ENCODE measurements at places on chromosomes 3 and 15. TPM values are rescaled to one million over a fixed set of nuclear protein-coding genes. Genes with fewer than 3 reads are reported as not detected.

DNA sequence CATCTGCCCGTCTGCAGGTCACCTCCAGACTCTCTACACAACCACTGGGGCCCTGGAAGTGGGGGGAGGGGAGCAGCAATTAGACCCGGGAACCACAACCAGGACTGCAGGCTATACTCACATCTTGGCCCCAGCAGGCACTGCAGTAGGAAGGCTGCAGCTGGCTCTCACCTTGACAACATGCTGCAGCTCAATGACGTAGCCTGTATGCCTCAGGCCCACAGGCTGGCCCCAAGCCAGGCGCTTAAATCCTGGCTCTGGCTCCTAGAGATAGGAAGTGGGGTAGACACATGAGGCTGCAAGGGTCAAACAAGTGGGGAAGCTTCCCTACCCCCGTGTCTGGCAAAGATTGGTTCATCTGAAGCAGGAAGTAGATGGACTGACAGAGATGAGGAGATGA is 4.6 kb upstream of the QRICH1 start:
- peaks cover 14% of the 10 kb centered on the region for H3K4me1 ChIP-seq
- no peaks in the 10 kb centered on the region for H3K27me3 ChIP-seq
- H3K36me3 ChIP-seq: no peaks in the 10 kb centered on the region

Gene TMEM207
- not detected for total RNA-seq

GRCh38 chr15:70479785-70480184 is 283.6 kb downstream of the UACA start:
- no peak overlapping the region for H3K27ac ChIP-seq
- no peaks in the 10 kb centered on the region for H3K36me3 ChIP-seq
- no peak overlapping the region for H3K4me3 ChIP-seq
- no peaks in the 10 kb centered on the region for H3K4me1 ChIP-seq

- peak; percentile 78 for DNase-seq
- no peak within 1 kb of the TSS for H3K4me3 ChIP-seq
- H3K27me3 ChIP-seq: no peaks in the 10 kb centered on the region
- H3K4me1 ChIP-seq: peaks cover 12% of the 10 kb centered on the region
- no peaks in the 10 kb centered on the region for H3K36me3 ChIP-seq
- H3K27ac ChIP-seq: peak within 1 kb of the TSS; percentile 86
These were observed at the start of gene SLC51B for GRCh38 chr15:65044724-65045481. Gene SLC51B, plus strand, starts transcription at chr15:65045387. Its CDS starts 4,618 bp downstream, at chr15:65050005.

DNA sequence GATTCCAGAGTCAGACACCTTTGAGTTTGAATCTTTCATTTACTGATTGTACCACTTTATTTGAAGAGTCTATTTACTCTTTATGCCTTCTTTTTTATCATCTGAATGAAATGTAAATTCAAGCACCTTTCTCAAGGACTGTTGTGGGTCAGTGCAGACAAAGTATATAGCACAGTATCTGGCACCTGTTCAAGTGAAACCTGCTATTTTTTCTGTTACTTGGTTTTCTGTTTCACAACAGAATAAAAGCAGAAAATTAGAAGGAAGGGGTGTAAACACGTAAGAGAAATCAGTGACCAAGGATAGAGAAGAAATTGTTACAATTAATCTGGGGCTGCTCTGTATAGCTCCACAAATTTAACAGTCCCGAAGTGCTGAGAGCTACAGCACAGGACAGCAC is 357.4 kb downstream of the RSL24D1 start:
- no peaks in the 10 kb centered on the region for H3K27me3 ChIP-seq
- no peaks in the 10 kb centered on the region for H3K36me3 ChIP-seq
- H3K4me3 ChIP-seq: no peak overlapping the region
- H3K4me1 ChIP-seq: no peaks in the 10 kb centered on the region
- H3K27ac ChIP-seq: no peak overlapping the region
- DNase-seq: no peak

DNA sequence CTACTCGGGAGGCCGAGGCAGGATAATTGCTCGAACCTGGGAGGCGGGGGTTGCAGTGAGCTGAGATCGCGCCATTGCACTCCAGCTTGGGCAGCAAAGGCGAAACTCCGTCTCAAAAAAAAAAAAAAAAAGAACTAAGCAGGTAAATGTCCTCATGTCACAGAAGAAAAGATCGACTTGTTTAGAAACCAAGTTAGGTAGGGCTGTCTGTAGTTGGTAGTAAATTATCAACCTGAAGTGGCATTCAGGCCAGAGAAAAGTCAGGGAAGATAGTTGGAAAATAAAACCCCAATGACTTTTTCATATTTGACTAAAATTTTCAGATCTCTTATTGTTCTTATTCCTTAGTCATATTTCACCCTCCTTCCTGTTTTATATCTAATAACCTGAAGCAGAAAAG is 55.4 kb downstream of the ZNF609 start:
- H3K4me1 ChIP-seq: peaks cover 2% of the 10 kb centered on the region
- no peak overlapping the region for H3K4me3 ChIP-seq
- H3K36me3 ChIP-seq: no peaks in the 10 kb centered on the region
- DNase-seq: no peak
- H3K27ac ChIP-seq: no peak overlapping the region
